ENCODE measurements at places on chromosomes 7 and 10.

DNA sequence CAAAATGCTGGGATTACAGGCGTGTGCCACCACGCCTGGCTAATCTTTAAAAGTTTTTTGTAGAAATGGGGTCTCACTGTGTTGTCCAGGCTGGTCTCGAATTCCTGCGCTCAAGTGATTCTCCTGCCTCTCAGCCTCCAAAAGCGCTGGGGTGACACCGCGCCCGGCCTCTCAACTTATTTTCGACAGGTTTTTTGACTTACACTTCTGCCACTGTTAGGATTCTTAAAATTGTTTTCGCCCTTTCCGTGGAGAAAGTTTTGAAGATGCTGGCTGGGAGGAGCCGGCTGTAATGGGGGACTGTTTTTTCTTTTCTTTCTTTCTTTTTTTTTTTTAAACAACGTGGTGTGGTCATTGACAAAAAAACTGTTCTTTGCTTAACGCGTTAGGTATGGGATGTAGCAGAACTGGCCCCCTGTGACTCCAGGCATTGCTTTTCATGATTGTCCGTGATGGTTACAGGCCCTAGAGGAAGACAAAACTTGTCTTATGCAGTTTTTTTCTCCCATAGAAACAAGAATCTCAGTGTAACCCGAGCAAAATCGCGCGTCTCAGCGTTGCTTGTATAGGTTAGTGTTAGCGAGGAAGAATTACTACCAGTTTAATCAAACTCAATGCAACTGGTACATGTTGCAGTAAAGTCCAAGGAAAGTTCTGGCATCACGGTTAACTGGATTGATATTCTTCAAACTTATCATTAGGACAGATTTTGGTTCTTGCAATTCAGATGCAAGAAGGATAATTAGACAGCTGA, 72.2 kb downstream of the DAGLB start:
- DNase-seq = no peak

DNA sequence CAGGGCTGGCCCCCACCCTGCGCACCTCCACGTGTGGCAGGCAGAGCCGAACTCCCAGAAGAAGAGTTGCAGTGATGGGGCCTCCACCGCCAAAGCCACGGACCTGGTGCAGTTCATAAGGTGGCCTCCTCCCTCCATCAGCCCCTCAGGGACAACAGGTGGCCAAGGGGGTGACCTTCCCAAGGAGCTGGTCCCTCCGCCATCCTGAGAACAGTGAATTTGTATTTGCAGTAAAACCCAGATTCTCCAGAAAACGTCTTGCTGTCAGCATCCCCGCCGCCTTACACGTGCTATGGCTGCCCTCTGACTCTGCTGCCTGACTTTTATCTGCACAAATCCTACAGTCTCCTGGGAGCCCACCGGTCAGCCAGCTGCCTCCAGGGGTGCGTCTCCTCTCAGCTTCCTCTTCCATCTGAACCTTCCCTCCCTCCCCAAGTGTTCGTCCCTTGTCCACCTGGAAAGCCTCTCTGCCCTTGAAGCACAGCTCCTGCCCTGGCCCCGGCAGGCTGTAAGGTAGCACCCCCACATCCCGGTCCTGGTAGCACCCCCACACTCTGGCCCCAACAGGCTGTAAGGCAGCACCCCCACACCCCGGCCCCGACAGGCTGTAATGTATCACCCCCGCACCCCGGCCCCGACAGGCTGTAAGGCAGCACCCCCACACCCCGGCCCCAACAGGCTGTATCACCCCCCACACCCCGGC, 311.8 kb downstream of the PTPRN2 start:
- DNase-seq = no peak

DNA sequence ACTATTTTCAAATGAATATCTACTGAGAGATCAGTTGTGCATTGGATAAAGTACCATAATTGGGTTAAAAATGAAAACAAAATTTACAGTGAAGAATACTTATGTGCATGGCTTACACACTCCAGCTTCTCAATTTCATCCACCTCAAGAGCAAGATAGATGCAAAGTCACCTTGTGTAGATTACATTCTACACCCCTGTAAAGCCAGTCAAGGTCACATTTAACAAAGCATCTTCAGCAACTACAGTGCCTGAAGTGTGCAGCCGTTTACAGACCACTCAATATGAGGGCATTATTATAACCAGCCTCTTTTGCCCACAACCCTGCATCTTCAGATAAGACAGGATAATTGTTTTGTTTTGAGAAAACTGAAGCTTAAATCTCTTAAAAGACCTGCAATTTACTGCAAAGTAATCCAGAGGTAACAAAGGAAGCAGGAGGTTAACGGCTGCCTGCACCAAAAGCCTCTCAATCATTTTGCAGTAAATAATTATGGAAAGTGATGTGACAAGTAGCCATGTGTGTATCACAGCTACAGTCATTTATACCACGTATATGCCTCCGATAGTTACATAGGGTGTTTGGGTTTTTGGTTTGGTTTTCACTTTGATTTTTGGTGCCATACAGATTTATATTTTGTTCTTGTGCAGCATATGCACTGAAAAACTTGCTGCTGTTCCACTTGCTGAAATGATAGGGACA, 4.9 kb downstream of the PURB start:
- no peak for DNase-seq

DNA sequence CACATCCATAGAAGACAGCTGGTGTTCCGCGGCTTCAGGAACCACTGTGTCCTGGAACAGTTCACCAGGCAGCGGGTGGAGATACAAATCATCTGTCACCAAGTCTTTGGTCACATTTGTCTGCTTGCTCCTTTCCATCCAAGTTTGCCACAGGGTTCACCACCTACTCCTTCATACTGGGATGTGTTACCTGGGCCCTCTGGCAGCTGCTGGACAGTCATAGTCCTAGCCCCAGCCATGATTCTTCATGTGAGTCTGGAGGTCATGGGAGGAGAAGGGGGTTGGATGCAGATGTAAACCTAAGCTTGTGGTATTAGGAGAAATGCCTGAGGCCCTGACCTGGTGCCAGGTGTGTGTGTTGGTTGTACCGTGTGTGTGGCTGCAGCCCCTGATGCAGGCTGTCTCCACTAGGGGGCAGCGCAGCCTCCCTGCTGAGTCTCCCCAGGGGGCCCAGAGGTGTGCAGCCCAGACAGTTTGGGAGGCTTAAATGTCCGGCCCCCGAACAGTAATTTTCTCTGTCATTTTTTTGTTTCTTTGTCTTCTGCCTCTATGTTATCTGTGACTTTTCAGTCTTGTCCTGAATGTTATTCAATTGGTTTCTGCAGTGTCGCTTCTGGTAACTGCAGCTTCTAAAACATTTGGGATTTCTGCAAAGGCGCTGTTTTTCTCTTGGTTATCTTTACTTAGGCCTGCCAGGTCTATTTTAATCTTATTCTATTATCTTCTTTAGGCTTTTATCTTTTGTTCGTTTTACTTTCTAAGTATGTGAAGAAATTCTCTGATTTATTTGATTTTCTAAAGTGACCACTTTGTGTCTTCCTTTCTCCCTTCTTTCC, 14.8 kb downstream of the NPS start:
- no peak for DNase-seq

DNA sequence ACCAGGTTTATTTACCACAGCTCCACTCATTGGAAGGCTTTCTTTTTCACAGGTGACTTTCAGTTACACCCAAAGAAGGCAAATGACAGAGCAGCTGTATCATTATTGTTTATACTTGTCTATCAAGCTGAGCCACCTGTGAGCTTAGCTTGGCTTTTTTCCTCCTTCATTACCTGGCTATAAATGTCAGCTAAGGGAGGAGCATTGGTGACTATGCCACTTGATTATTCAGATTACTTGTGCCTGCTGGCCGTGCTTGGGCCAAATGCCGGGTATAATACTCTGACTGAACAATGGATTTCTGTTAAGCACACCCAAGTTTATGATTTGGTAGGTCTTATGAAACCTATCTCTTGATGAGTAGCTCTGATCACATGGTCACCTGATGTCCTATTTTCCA, 9.9 kb upstream of the GNAT3 start:
- DNase-seq = no peak

DNA sequence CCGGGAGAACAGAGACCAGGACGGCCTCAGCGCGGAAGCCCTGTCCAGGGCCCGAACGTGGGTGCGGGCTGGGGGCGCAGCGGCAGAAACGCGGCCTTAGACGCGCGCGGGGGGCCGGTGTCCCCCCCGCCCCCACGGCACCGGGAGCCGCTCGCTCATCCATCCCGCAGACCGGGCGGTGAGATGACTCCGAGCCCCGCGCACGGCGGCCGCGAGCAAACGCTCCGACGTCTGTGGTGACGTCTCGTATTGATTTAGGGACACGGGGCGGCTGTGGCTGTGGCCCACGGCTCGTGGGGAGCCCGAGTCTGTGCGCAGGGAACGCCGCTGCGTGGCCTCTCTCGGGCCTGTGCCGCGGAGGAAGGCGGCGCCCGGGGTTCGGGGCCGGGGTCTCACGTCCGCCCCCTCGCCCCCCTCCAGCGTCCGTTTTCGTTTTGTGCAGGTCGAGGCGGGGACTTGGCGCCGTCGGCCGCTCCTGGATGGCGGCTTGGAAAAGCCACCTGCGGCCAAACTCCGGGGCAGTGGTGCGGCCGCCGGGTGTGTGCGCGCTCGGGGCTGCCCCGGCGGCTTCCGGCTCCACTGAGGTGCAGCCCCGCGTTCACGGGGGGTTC, 1.0 kb upstream of the NKX6-2 start:
- no peak for DNase-seq

GRCh38 chr7:16708980-16709379, 44.6 kb upstream of the TSPAN13 start:
- no peak for DNase-seq

GRCh38 chr10:115173915-115174443, 80.8 kb downstream of the ATRNL1 start:
- DNase-seq = no peak

- no peak for DNase-seq
These were observed 87.3 kb upstream of the TES start for GRCh38 chr7:116122972-116123595.

GRCh38 chr7:124728610-124729009, 37.0 kb downstream of the GPR37 start:
- DNase-seq = no peak

DNA sequence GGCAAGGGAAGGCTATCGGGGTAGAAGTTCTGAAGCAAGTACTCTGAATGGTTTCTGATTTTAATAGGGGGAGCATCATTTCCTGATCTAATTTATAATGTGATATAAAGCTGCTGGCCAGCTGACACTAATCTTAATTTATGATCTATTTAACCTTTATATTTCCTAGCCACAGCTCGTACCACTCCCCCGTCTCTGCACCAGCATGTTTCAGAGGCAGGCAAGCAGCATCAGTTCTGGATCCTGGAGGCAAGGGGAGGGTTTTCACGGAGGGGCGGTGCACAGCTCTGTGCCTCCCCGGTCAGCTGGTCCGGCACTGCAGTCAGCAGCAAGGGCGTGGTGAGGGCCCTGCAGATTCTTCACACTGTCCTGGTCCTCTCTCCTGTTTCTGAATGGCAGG, 30.0 kb downstream of the MGMT start:
- DNase-seq = no peak

- no peak for DNase-seq
These were observed 36.3 kb downstream of the ABCB1 start for GRCh38 chr7:87564296-87564963.

DNA sequence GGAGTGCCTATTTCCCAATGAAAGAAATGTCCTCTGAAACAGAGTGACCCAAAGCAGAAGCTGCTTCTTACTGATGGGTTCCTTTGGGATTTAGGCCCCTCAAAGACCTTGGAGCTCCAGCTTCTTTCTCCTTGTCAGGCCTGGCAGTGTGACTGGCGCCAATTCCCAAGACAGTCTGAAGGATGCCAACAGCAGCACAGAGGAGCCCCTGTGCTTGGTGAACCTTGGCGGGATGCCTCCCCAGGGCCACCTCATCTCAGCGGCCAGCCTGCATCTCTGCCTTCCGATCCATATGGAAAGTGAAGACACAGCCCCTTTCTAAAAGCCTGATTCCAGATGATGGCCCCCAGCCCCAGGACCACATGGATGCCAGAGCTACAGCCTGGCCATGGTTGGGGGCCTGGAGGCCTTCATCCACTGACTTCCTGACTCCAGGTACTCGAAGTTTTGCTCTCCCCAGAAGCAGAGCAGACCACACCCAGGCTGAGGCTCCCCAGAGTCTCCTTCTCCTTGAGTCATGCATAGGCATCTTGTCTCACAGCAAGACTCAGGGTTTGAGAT, 45.4 kb downstream of the FBXW4 start:
- no peak for DNase-seq

DNA sequence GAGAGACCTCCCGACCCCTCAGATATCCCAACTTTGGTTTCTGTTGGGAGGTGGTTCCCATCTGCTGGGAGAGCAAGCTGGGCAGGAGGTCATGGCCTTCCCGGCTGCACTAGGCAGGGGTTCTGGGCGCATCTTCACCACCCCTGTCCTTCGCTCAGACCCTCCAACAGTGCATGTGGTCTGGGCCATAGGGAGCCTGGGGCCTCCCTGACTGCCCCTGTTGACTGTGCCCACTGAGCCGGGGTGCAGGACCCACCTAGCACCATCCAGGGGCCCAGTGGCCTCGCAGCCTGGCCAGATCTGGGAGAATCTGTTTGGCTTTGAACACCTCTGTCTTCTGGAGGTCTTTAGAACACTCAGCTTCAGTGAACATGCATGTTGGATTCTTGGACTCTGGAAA, 18.7 kb upstream of the INMT start:
- no peak for DNase-seq

All from activated CD4-positive, alpha-beta T cell treated with anti-CD3 and anti-CD28 coated beads for 1 hour (primary cell).